ENCODE measurements at places on chromosomes 7 and 10.

GRCh38 chr10:14665304-14665703, 109.4 kb downstream of the FAM107B start:
- no peak for DNase-seq

GRCh38 chr7:97126483-97127171, 9.1 kb downstream of the SDHAF3 start:
- DNase-seq: no peak

GRCh38 chr7:74092964-74093471, 9.4 kb downstream of the LIMK1 start:
- DNase-seq: peak; percentile 85

DNA sequence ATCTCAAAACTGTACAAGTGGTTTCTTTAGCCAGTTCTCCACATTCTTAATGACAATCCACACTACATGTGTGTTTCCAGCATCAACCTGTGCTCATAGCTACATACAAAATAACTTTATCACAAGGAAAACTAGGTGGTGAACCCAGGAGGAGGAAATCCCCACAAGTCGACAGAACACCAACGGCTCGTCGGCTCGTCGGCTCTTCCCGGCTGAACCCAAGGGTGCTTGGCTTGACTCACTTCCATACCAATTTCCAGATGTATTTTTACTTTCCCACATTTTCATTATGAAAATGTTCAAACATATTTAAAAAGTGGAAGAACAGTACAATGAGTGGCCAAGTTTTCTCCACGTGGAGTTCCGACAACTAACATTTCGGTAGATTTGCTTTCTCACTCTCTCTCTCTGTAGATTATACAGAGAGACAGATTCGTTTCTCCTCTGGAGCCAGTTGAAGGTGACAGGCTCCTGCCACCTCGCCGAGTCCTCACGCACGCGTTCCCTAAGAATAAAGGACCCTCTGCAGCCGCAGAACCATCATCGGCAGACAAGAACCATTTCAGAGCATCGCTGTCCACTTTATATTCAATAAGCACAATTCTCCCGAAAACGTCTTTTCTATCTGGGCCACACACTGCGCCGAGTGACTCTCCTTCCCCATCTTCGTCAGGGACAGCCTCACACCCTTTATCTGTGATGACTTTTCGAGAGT, 53.3 kb downstream of the DIP2C start:
- DNase-seq: no peak

DNA sequence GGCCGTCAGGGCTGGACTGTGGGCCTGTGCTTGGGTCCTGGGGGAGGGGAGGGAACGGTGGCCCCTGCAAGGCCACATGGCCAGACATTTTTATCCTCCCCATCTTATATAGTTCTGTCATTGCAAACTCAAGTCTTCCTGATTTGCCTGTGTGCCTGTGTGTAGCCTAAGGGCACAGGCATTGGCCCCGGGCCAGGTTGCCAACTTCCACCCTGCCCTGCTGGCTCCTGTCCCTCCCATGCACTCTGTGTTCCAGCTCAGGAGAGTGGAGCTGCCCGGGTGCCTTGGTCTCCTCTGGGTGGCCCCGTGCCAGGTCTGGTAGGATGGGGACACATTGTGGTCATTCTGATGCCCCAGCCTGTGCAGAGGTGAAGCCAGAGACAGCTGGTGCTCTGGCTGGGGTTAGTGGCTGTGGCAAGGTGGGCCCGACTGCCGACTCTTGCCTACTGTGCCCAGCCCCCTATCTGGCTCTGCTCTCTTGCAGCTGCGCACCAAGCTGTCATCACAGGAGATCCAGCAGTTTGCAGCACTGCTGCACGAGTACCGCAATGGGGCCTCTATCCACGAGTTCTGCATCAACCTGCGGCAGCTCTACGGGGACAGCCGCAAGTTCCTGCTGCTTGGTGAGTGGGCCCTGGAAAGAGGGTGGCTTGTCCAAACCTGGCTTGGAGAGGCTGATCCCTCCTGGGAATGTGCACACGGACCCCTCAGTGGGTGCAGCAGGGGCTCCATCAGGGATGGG, 14.8 kb downstream of the NACAD start:
- no peak for DNase-seq

- DNase-seq: no peak
These were observed 1.5 kb upstream of the CALHM3 start for GRCh38 chr10:103480521-103480920.

- DNase-seq: no peak
These were observed 251.8 kb upstream of the NFE2L3 start for GRCh38 chr7:25900245-25900644.

DNA sequence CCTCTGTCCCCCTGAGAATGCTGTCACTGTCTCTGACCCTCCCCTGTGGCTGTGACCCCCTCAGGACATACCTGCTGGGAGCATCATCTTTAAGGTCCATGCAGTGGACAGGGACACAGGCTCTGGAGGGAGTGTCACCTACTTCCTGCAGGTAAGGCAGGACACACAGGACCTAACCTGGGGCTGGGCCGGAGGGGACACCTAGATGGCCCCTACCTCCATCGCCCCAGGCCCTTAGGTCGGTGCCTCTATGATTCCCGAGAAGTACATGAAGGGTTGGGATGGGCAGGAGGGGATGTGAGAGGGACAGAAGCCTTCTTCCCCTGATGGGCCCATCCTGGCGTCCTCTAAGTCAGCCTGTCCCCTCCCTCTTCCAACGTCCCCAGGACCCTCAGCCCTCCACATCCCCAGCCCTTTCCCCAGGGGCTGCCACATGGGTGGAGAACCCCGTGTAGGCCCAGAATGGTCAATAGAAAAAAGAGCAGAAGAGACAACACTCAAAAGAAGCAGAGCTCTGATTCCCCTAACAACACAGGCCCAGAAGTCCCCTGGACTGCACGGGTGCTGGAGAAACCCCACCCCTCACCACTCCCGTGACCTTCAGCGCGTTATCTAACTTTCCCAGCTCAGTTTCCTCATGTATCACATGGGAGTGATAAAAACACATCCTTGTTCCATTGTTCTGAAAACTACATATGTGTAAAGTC, 6.4 kb downstream of the CDHR1 start:
- DNase-seq: no peak

- DNase-seq: no peak
These were observed 166.8 kb downstream of the ADARB2 start for GRCh38 chr10:1570416-1571051.

Data from OCI-LY7 (cell line).